ENCODE measurements at places on chromosomes 13 and 19.

GRCh38 chr13:39468306-39468705, 134.7 kb downstream of the LHFPL6 start:
- no peak for DNase-seq

- no peak for DNase-seq
These were observed 204.4 kb upstream of the SERP2 start for GRCh38 chr13:44169018-44169911.

DNA sequence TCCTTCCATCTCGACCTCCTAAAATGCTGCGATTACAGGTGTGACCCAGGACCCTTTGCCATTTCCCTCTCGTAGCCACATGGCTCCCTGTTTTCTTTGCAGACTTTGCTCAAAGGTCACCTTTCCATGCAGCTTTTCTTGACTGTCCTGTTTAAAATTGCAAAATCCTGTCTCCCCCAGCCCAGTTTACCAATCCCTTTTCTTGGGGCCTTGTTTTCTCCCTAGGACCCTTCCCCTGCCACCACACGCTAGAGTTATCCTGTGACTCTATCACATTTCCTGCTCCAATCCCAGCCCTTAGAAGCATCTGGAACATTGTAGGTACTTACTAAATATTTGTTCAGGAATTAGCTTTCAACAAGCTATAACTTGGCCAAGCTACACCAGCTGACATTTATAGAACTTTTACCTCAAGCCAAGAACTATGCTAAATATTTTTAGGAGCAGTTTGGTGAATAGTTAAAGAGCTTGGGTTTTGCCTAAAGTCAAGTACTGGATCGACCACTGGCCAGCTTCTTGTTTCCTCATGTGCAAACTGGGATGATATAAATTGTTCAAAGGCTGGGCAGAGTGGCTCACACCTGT, 9.1 kb upstream of the SERTAD3 start:
- no peak for DNase-seq

DNA sequence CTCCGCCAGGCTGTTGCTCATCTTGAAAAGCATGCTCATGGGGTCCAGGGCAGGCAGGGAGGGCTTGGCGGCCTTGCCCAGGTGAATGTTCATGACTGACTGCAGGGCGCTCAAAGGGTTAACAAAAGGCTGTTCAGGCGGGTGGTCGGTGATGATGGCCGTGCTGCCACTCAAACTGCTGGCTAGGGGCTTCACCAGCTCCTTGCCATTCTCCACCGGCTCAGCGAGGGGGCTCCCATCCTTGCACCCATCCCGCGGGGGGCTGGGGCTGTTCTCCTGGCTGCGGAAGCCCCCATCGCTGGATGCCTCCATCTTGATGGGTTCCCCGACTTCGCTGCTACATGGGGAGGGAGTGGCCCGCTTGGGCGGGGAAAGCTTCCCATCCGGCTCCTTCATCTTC, 71.7 kb downstream of the TSHZ3 start:
- DNase-seq = no peak

DNA sequence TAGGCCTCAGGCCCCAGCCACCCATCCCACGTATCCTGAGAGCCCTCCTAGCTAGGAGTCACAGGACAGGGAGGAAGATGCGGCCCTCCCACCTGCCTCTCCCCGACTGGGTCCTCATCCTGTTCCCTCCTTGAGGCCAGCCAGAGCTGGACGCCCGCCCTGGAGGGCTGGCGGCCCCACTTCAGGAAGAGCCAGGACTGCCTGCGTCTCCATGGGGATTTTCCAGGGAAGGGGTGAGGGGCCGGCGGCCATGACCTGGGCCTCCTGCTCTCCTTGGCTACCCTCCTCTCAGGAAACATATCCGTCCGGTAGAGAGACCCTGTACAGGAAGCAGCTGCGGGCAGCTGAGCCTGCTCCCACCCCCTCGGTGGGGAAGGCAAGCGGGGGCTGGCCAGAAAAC, 11.3 kb upstream of the PRKD2 start:
- DNase-seq = peak; percentile 20

DNA sequence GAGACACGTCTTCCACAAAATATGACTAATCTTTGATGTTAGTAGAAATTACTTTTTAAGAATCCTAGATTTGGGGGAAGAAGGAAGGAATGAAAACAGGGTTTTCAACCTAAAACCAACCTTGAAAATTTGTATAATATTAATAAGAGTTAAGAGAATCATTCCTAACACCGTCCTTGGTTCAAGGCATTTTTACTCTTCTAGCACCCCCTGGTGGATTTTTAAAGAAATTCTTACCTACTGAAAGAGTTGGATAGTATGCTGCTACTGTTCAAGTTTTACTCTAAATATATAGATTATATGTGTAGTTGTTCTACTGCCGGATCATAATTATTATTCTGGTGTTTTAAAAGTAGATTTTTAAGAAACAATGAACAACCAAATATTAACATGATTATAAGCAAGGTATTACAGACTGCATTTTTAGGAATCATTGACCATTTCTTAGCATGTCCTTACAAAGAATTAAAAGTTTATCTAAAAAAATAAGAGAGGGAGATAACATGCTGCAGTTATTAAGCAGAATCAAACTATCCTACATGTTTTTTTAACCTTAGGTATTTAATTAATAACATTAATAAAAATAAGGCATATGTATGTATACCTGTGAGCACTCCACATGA, 7.4 kb upstream of the SLITRK6 start:
- DNase-seq = peak; percentile 22

- DNase-seq = peak; percentile 84
These were observed 3.5 kb upstream of the NAPSA start for GRCh38 chr19:50368649-50369570.

GRCh38 chr13:30966101-30966500, 33.6 kb downstream of the TEX26 start:
- DNase-seq = no peak

GRCh38 chr19:7862413-7862951, 11.7 kb downstream of the PRR36 start:
- DNase-seq = no peak

DNA sequence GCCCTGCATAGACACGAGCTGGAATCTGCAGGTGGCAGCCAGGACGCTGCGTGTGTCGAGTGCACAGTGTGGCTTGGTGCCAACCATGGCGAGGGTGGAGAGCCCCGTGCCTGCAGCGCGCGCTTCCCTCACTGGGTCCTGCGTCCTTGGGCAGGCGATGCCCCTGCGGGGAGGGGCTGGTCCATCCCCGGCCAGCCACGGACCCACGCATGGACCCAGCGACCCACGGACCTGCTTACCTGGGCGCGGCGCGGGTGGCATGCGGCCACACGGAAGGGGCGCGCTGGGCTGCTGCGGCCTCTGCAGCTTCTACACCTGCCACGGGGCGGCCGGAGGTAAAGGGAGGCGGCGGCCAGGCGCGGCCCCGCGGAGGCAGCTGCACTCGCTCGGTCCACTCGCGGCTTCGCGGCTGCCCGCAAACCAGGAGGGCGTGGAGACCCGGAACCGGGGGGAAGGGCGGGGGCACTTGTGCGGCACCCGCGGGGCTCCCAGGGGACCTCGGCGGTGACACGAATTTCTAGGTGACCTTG, 569 bp upstream of the MCF2L start:
- no peak for DNase-seq
